ENCODE measurements at places on chromosomes 6 and 20.

- no peak for DNase-seq
Measured at GRCh38 chr20:48336597-48336996, 491.2 kb downstream of the PREX1 start.

DNA sequence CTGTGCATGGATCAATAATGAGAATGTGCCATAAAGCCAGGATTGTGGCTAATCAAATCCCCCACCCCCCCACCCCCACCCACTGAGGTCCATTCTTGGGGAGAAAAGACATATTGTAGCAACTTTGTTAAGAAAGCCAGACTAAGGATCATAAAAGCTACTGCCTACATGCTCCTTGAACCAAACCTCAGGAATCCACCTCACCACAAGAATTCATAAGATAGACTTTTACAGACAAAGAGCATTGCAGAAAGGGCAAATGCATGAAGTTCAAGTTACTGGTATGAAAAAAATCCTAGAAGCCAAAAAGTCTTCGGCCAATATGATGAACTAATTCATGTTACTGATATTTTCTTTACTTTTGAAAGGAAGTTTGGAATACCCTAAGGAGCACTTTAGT, 187.9 kb upstream of the ARID1B start:
- no peak for DNase-seq

GRCh38 chr6:45677381-45678284, 299.9 kb upstream of the SUPT3H start:
- no peak for DNase-seq

GRCh38 chr6:28710466-28711191, 184.9 kb downstream of the GPX5 start:
- DNase-seq = no peak

DNA sequence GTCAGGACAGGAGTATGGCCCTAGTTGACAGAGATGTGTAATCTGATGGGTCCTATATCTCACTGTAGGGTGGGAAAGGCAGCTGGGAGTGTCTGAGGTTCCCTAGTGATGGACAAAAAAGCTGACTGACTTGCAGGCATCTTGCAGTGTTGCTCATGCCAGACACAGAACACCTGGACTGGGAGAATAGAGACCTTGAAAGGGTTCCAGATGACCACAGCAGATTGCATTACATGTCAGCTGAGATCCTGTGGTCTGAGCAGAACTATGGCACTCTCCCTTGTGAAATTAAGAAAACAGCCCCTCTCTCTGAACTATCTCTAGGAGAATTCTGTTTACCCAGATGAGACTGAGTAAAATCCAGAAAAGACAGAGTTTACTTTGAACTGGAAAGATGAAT, 212.6 kb upstream of the MAN1A1 start:
- DNase-seq = no peak

DNA sequence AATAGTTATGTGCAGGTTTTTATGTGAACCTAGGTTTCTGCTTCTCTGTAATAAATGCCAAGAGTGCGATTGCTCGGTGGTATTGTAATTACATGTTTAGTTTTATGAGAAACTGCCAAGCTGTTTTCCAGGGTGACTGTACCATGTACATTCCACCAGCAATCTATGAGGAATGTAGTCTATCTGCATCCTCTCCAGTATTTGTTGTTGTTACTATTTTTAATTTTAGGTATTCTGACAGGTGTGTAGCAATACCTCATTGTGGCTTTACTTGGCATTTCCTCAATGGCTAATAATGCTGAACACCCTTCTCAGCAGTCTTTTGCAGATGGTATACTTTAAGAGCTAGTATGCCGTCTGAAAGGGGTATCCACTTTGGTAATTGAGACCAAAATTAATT, 142.1 kb downstream of the BMP2 start:
- DNase-seq = no peak

- no peak for DNase-seq
Measured at GRCh38 chr20:38926934-38927616, 858 bp downstream of the FAM83D start.

- no peak for DNase-seq
Measured at GRCh38 chr6:33375143-33375671, 16.4 kb upstream of the KIFC1 start.

DNA sequence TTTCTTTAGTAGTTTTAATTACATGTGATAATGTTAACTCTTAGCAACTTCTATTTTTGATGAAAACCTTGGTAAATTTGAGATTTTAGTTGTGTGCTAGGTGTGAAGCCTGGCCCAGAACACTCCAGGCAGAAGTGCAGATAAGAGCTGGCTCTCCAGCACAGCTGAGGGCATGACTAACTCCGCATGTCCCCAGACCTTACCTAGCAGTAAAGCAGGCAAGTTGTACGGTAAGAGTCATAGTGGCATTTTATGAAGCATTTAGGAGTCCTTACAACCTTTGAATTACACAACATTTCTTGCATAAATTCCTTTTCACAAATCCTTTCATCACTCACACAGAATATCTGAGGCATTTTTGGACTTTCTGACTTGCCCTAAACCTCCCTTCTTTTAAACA, 67.2 kb downstream of the OPRM1 start:
- DNase-seq = no peak

GRCh38 chr20:63890201-63890576, 4.7 kb upstream of the DNAJC5 start:
- DNase-seq = no peak

- no peak for DNase-seq
Measured at GRCh38 chr6:105591053-105591452, 188.2 kb upstream of the PREP start.

DNA sequence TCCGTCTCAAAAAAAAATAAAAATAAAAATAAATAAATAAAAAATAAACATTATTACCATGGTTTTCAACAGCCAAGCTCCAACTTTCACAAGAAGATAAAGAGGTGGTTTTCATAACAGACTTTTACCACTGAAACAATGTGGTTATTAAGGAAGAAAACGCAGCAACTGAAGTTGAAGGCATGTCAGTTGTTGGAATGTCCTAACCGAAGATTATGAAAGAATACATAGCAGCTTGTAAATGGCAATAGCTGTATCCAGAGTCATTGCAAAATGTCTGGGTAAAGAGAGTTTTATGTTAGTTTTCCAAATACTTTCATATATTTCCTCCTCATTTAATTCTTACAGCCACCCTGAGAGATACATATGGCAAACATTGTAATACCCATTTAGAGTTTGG, 161.6 kb upstream of the MARCKS start:
- no peak for DNase-seq

DNA sequence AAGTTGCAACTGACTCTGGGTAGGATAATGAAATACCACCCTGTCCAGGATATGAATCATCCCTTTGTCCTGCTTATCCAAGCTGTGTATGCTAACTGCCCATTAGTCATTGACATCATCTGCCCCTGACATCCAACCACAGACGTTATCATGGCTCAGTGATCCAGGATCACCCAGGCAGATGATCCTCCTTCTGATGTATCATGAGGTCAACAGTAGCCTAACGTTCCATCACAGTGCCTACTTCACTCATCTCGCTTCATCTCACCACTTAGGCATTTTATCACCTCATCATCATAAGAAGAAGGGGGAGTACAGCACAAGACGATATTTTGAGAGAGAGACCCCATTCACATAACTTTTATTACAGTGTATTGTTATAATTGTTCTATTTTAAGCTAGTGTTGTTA, 13.4 kb upstream of the BTN3A2 start:
- DNase-seq = no peak

DNA sequence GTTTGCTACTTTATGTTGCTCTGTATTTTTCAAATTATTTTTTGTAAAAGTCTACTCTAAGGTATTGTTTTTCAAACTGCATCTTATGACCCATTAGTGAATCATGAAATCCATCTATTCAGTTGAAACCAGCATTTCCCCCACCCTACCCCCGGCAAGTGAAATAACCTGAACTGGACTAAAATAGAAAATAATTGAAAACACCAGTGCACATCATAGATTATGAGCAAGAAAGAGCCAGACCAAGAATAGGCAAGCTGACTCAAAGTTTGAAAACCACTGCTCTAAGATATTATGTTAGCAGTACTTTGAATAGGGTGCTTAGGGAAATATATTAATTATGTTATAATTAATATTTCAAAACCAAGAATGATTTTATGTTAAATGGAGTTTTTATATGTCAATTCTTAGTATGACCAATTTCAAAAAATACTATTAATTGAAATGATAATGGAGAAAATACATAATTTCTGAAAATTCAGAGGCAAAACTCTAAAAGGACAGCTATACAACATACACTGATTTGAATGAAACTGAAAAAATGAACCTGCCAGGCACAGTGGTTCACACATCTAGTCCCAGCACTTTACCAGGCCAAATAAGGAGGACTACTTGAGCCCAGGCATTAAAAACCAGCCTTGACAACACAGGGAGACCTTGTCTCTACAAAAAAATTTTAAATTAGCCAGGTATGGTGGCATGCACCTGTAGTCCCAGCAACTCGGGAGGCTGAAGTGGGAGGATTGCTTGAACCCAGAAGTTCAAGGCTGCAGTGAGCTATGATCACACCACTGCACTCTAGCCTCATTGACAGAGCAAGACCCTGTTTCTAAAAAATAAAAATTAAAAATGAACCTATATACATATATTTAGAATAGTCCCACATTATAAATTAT, 112.0 kb downstream of the CDK19 start:
- DNase-seq = no peak

GRCh38 chr6:170097505-170098427, 193.1 kb downstream of the DLL1 start:
- DNase-seq = no peak

- DNase-seq = no peak
Measured at GRCh38 chr6:48552905-48553304, 441.9 kb upstream of the PTCHD4 start.

- DNase-seq = no peak
Measured at GRCh38 chr6:133768656-133769295, 120.1 kb upstream of the TCF21 start.

GRCh38 chr20:24684956-24685691, 215.7 kb downstream of the SYNDIG1 start:
- no peak for DNase-seq

GRCh38 chr6:31083742-31084354, 28.5 kb downstream of the C6orf15 start:
- no peak for DNase-seq

DNA sequence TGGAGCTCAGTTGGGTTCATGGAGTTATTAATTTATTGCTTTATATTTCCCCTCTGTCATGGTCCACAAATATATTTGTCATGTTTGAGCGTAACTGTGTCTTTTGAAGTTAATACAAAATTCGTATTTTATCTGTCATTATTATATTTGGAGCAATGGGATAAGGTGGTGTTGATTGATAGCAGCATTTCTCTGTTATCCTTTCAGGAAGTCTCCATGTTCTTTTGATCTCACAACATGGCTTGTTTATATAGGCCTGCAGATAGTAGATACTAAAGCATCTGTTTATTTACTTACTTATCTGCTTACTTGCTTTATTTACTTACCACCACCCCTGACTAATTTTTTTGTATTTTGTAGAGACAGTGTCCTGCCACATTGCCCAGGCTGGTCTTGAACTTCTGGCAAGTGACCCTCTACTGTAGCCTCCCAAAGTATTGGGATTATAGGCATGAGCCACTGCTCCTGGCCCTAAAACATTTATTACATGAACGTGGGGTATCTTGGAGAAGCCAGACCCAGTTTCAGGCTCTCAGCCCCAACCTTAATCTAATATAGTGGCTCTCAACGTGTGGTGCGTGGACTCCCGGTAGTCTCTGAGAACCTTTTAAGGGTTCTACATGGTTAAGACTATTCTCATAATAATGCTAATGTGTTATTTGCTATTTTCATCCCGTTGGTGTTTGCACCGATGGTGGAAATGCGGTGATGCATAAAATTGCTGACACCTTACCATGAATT, 104.2 kb downstream of the NCOA3 start:
- no peak for DNase-seq

DNA sequence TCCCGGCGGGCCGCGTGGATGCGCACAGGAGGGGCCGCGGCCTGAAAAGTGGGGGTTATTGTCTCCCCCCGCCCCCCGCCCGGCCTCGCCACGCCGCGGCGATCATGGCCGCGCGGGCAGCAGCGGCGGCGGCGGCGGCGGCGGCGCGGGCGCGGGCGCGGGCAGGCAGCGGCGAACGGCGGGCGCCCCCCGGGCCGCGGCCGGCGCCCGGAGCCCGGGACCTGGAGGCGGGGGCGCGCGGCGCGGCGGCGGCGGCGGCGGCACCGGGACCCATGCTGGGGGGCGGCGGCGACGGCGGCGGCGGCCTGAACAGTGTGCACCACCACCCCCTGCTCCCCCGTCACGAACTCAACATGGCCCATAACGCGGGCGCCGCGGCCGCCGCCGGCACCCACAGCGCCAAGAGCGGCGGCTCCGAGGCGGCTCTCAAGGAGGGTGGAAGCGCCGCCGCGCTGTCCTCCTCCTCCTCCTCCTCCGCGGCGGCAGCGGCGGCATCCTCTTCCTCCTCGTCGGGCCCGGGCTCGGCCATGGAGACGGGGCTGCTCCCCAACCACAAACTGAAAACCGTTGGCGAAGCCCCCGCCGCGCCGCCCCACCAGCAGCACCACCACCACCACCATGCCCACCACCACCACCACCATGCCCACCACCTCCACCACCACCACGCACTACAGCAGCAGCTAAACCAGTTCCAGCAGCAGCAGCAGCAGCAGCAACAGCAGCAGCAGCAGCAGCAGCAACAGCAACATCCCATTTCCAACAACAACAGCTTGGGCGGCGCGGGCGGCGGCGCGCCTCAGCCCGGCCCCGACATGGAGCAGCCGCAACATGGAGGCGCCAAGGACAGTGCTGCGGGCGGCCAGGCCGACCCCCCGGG, 637 bp downstream of the ARID1B start:
- peak; percentile 33 for DNase-seq

GRCh38 chr20:33602826-33603590, 59.1 kb upstream of the C20orf144 start:
- DNase-seq = no peak

GRCh38 chr20:10584371-10584770, 89.4 kb downstream of the JAG1 start:
- no peak for DNase-seq

- DNase-seq = peak; percentile 76
Measured at GRCh38 chr6:34888874-34889555, at the start of gene ANKS1A. Gene ANKS1A, plus strand, starts transcription at chr6:34889255. Its CDS starts 148 bp downstream, at chr6:34889403.

DNA sequence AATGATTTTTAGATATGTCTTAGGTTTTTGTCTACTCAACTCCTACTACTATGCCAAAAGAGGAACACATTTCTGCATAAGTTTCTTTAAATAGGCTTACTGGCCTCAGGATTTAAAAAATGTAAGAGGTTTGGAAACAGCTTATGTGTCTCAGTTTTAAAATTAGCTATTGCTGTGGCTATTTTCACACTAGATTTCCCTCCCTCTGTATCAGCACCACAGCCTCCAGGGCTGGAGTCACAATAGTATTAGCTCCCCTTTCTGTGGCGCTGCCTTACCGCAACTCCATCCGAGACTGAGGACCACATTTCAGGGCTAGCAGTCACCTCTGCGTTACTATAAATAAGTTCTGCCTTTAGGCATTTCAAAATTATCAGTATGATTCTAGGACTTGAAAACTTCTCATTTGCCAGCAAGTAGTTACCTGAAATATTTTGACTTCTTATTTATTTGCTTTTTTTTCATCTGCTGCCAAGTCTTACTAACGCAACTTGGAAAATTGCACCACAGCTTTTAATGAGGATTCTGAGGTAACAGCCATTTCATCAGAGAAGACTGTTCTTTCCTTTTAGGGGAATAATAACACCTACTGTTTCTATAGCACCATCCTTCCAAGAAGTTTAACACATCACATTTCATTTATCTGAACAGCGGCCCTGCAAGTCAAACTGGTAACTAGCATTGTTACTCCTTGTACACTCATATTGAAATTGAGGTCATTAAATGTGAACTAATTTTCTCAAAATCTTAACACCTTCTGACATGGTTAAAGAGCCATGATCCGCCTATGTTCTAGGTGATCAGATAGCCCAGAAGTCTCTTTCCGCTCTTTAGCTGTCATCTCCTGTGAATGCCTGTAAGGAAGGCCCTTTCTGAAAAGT, 105.9 kb downstream of the GJA10 start:
- DNase-seq = no peak

- no peak for DNase-seq
Measured at GRCh38 chr20:63877755-63878470, 12.8 kb downstream of the TPD52L2 start.

Data from hypothalamus (tissue), 51 donors.